ENCODE measurements at places on chromosomes 2 and 18.

DNA sequence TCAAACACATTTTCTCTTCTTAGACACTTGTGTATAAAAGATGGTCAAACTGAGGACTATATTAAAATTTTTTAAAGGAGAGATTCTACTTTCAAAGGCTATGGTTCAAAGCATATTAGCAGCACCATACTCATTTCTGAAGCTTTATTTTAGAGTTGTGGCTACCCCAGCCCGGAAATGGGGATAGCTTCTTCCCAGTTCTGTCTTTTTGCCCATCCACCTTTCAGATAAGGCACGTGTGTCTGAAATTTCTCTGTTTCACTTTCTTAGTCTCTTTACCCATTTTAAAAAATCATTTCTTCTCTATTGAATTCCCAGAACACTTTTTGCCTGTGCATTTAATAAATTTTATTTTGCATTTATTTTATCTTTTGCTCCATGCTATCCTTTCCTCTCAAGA lies 431.5 kb downstream of the RNF144A start:
- DNase-seq = no peak

GRCh38 chr2:72934683-72935610 lies 17.6 kb downstream of the EMX1 start:
- DNase-seq = no peak

GRCh38 chr2:19635951-19636510 lies 265.8 kb downstream of the TTC32 start:
- DNase-seq = no peak

GRCh38 chr2:99840831-99841230 lies 301.6 kb downstream of the AFF3 start:
- no peak for DNase-seq

GRCh38 chr2:46954951-46955571 lies 39.5 kb upstream of the MCFD2 start:
- DNase-seq = no peak

DNA sequence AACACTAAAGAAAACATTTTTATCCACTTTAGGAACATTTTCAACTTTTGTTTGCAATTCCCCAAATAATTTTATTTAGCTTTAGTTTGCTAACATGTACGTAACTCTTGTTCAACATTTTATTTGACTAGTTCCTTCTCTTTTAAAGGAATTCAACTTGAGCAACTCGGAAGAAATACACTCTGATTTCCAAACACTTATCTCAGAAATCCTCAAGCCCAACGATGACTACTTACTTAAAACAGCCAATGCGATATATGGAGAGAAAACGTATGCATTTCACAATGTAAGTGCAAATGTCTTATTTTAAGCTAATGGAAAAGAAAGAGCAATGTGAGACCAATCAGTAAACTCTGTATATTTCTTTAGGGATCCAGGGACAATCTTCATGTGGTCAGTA lies 10.1 kb downstream of the SERPINB10 start:
- no peak for DNase-seq

DNA sequence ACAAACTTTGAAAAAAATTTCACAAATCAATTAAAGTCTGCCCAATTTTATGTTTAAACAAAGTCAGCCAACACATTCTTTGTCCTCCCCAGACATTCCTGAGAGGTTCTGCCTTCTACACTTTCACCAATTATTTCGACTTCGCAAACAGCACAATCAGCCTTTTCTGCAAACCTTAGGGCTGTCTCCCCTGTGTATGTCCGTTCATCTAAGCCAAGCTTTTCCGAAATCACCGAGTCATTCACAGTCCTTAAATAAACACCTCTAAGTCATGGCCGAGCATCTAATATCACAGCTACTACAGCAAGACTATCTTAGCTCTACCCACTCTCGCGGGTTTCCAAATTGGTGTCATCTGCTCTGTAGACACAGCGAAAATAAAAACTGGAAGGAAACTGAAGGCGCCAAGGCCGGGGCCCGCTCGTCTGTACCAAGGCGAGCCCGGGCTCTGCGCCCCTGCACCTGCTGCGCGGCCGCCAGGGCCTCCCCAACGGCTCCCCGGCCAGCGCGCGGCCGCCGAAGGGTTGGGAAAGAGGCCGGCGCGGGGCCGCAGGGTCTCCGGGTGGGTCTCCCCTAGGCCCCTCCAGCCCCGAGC lies 730 bp downstream of the ODC1 start:
- peak; percentile 56 for DNase-seq

- DNase-seq = no peak
Measured at GRCh38 chr18:31819106-31819924, 58.6 kb upstream of the SLC25A52 start.

GRCh38 chr2:217994776-217995274 lies 8.0 kb downstream of the TNS1 start:
- no peak for DNase-seq

- DNase-seq = peak; percentile 48
Measured at GRCh38 chr2:232521959-232522622, 1.9 kb downstream of the PRSS56 start.

DNA sequence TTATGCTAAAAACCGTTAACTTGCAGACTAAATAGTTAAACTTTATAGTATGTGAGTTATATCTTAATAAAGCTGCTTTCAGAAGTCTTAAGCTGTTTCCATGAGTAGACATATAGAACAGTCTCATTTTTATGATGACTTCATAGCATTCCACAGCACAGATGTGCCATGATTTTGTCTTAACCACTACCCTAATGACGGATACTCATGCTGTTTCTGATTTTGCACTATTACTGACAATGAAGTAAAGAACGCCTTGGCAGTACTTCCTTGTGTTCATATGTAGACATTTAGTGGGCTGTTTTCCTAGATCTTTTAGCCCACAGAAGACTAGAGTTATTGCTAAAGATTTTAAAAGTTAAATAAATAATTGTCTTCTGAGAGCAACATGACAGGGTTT lies 175.6 kb upstream of the RAB6C start:
- no peak for DNase-seq

- DNase-seq = no peak
Measured at GRCh38 chr2:61318553-61318952, 152.3 kb downstream of the USP34 start.
